Caco-2 (cell line): ENCODE measurements at places on chromosomes 1 and 21. TPM values are rescaled to one million over a fixed set of nuclear protein-coding genes. Genes with fewer than 3 reads are reported as not detected.
A peak's percentile ranks its signal among the peaks of the same experiment; 100 is the strongest.

DNA sequence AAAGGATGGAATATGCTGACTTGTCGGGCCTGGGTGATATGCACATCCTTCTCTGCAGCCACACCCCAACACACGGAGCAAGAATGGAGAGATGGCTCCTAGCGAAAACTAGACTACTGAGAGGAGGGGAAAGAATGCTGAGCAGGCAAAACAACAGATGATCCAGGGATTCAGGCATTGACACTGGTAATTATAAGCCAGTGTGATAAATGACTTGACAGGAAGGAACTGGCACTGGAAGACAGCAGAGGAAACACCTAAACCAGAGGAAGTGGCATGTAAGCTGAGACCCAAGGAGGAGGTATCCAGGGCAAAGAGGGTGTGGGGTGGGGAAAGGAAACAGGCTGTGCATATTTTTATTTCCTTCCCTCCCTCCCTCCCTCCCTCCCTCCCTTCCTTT is 31.7 kb upstream of the KHDRBS1 start:
- H3K27ac ChIP-seq = no peak overlapping the region
- H3K4me1 ChIP-seq = no peaks in the 10 kb centered on the region
- no peak overlapping the region for H3K4me3 ChIP-seq
- no peak for DNase-seq

DNA sequence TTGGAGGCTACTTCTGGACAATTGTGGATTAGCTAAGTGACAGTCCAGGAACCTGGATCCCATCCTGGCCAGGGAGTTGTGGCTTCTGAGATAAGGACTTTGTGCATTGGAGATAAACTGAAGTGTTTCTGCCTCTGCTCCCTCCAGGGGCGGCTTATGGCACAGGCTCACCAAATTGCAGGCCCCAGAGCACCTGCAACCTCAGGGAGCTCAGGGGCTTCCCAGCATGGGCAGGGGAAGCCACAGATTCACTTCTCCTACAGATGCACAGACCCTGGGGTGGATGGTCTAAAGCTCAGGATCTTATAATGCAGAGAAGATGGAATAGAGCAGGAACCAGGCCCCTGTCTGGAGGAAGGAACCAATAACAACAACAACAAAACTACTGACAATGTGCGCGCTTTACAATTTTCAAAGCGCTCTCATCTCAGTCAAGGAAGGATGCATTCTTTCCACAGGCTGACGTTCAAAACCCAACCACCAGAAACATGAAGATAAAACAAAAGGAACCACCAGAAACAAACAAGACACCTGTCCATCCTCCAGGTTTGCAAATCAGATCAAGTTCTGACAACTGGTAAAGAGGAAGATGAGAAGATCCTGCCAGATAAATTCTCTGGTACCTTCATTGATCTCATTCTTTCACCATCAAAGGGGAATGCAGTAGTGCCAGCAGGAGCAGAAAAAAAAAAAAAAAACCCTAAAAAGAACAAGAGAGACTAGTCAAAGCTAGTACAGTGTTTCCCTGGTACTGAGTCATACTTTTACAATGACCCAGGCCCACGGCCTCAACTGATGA is 121.0 kb upstream of the IRF2BP2 start:
- peaks cover 42% of the 10 kb centered on the region for H3K4me1 ChIP-seq
- no peaks in the 10 kb centered on the region for H3K36me3 ChIP-seq
- H3K27ac ChIP-seq = peak overlapping the region; percentile 43

- H3K27me3 ChIP-seq = no peaks in the 10 kb centered on the region
- DNase-seq = no peak
- no peak overlapping the region for H3K4me3 ChIP-seq
- no peaks in the 10 kb centered on the region for H3K36me3 ChIP-seq
Measured at GRCh38 chr1:230808281-230808872, 59.9 kb downstream of the C1orf198 start.

GRCh38 chr21:36149788-36150711 is 6.6 kb upstream of the DOP1B start:
- H3K36me3 ChIP-seq = no peaks in the 10 kb centered on the region
- H3K4me3 ChIP-seq = no peak overlapping the region
- H3K4me1 ChIP-seq = peaks cover under 1% of the 10 kb centered on the region
- DNase-seq = no peak

DNA sequence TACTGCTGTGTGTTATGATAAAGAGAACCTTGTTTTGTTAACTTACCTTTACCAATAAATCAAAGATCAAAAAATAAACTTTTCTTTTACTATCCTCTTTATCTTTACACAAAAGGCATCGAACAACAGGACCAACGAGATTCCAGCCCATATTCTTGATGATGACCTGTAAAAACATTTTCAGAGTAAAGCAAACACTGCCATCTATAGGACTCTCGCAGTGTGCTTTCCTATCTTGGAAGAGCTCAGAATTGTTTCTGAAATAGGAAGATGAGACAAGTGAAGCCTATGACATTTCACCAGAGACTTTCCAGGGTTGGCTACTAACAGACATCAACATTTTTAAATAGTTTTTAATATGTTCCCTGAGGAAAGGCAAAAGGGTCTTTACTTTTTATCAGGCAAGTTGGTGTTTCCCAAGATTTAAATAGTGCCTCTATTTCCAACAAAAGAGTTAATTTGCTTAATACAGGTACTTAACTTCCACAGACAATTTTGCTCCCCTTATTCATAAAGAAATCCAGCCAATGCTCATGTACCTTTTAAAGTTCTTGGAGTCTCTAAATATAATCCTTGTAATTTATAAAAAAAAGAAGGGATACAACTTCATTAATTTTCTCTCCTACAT is 7.3 kb downstream of the GLMN start:
- no peaks in the 10 kb centered on the region for H3K27me3 ChIP-seq
- DNase-seq = no peak
- no peak overlapping the region for H3K27ac ChIP-seq
- no peaks in the 10 kb centered on the region for H3K36me3 ChIP-seq
- H3K4me1 ChIP-seq = 0 out of 2 replicates have a peak, but pooled peaks cover 5% of the 10 kb centered on the region
- no peak overlapping the region for H3K4me3 ChIP-seq

DNA sequence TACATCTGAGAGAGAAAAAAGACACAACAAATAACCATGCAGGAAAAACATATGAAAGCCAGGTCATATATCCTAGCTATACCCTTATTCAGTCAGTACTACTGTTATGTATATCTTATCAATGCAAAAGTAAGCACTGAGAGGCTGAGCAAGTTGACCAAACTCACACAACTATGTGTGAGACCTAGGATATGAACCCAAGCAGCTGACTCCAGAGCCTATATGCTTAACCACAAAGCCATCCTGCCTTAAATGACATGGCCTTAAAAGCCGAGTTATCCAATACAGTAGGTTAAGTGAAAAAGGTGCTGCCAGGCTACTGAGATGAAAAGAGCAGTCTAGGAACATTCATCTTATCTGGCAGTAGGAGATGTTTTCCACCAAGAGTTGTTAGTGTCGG is 151.6 kb downstream of the RERE start:
- no peak for DNase-seq
- H3K4me1 ChIP-seq = peaks cover 35% of the 10 kb centered on the region
- no peak overlapping the region for H3K27ac ChIP-seq
- no peak overlapping the region for H3K4me3 ChIP-seq

- H3K27ac ChIP-seq = peak overlapping the region; percentile 52
- H3K4me3 ChIP-seq = no peak overlapping the region
- H3K36me3 ChIP-seq = no peaks in the 10 kb centered on the region
- H3K4me1 ChIP-seq = peaks cover 25% of the 10 kb centered on the region
Measured at GRCh38 chr1:157163273-157164127, 25.3 kb upstream of the ETV3 start.

The TMEM125 gene
- 22.8 and 25.9 TPM in 2 replicates for total RNA-seq

The FHAD1 gene
- 0.18 TPM in 1 of 2 replicates, not detected in the other for total RNA-seq

- no peak overlapping the region for H3K27ac ChIP-seq
- no peaks in the 10 kb centered on the region for H3K36me3 ChIP-seq
- DNase-seq = no peak
- no peak overlapping the region for H3K4me3 ChIP-seq
- 0 out of 2 replicates have a peak, but pooled peaks cover 3% of the 10 kb centered on the region for H3K4me1 ChIP-seq
- no peaks in the 10 kb centered on the region for H3K27me3 ChIP-seq
Measured at GRCh38 chr21:19320291-19320690, 916.7 kb upstream of the TMPRSS15 start.

The SLC22A15 gene
- total RNA-seq = 0.16 and 0.28 TPM in 2 replicates

GRCh38 chr1:202187041-202187671 is 6.4 kb upstream of the LGR6 start:
- no peak overlapping the region for H3K4me3 ChIP-seq
- no peak overlapping the region for H3K27ac ChIP-seq
- H3K27me3 ChIP-seq = no peaks in the 10 kb centered on the region
- H3K4me1 ChIP-seq = peaks cover 13% of the 10 kb centered on the region
- no peaks in the 10 kb centered on the region for H3K36me3 ChIP-seq

DNA sequence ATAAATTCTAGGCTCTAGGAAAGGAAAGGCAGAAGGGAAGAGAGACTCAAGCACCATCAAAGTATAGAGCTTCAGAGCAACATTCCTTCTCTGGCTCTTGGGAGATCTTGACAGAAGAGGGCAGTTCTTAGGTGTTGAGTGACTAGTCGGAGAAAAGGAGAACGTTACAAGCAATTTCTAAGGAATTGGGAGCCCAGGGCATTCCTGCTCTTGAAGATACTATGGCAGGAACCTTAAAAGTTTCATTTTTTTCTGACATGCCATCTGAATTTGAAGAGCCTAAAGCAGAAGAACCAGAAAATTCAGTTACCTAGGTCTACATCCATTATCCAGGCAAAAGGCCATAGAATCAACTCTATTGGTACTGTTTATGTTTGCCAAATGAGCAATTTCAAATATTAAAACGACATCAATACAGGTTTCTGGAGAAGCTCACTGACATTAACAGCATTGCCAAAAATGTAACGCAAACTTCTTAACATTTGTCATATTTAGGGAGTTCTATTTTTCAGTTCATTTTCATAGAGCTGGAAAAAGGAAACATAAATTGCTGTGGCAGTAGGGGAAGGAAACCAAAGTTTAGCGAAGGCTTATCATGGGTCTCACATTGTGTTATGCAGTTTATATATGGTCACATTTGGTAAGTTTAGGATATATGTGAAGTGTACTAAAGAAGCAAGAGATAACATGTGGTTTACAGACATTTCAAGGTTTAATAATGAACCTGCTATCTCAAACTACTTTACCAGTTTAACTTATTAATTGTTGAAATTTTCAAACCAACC is 210.1 kb upstream of the NRIP1 start:
- no peaks in the 10 kb centered on the region; the same call in 1 of the 2 replicates for H3K4me1 ChIP-seq
- H3K4me3 ChIP-seq = no peak overlapping the region
- no peaks in the 10 kb centered on the region for H3K27me3 ChIP-seq
- no peaks in the 10 kb centered on the region for H3K36me3 ChIP-seq
- H3K27ac ChIP-seq = no peak overlapping the region
- no peak for DNase-seq

The VASH2 gene
- total RNA-seq = 2.9 and 3.2 TPM in 2 replicates

GRCh38 chr1:211511947-211512346 is 20.0 kb upstream of the RD3 start:
- no peak overlapping the region for H3K4me3 ChIP-seq
- H3K4me1 ChIP-seq = peaks cover 30% of the 10 kb centered on the region
- no peak for DNase-seq
- H3K36me3 ChIP-seq = no peaks in the 10 kb centered on the region
- no peak overlapping the region for H3K27ac ChIP-seq

DNA sequence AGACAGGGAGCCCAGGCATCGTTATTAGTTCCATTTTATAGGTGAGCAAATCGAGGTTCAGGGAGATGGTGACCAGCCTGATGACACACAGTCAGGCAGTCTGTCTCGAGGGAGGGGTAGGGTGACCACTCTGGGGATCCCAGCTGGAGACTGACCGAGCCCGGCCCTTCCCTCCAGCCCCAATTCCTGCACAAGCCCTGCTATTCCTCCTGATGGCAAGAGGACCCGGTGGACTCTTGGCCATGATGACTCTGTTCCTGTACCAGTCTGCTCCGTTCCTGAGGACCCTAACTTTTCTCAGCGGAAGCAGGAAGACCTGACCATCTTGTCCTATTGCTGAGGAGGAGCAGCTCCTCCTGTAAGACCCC is 391 bp downstream of the AGT start:
- H3K27ac ChIP-seq = peak overlapping the region; percentile 73
- peak overlapping the region; percentile 32 for H3K4me3 ChIP-seq
- peaks cover 3% of the 10 kb centered on the region for H3K36me3 ChIP-seq
- H3K4me1 ChIP-seq = peaks cover 44% of the 10 kb centered on the region

The UTS2 gene
- 10.8 and 15.0 TPM in 2 replicates for total RNA-seq

The TNFRSF8 gene
- total RNA-seq = not detected in 2 replicates

DNA sequence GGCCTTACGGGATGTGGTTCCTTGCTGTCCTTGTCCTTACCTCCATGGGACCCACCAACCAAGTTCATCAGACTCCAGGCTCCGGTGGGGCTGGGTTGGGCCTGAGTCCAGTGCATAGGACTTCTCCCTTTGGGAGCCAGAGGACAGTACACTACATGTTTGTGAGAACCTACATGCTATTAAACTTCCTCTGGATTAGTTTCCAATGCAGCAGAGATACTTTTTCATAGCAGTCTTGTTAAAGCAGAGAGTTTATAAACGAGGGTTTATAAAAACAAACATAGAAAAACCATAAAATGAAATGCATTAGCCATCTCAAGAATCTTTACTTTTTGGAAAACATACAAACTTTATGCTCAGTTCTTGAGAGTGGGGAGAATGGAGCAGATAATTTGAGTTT is 33.4 kb downstream of the INKA2 start:
- no peak overlapping the region for H3K4me3 ChIP-seq
- no peaks in the 10 kb centered on the region for H3K36me3 ChIP-seq
- no peaks in the 10 kb centered on the region for H3K27me3 ChIP-seq
- H3K27ac ChIP-seq = no peak overlapping the region
- DNase-seq = no peak

DNA sequence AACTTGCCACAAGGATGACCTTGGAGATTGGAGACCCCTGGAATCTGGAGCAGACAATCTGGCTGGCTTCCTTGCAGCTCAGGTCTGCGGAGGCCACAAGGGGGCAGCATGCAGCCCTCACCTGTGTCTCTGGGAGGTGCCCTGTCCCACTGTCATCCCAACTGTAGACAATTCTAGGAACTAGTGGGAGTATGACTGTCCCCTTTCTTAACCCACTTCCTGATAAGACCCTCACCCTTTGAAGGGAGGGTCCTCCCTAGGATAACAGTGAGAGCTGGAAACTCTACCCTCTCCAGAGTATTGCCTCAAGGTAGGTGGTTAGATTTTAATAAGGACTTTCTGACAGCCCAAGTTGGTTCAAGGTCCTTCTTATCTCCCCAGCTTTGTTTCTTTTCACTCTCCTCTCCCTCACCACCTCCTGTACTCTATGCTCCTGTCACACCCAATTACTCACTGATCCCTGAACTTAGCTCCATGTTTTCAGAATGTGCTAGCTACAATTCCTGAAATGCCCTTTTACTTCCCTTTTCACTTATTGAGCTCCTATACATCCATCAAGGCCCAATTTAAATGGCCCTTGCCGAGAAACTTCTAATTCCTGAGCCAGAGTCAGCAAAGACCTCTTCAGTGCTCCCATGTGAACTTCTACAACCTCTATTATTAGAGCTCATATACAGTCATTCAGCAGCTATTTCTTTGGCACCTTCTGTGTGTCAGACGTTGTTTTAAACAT is 9.2 kb upstream of the KCNQ4 start:
- no peaks in the 10 kb centered on the region for H3K27me3 ChIP-seq
- peak; percentile 74 for DNase-seq
- H3K36me3 ChIP-seq = no peaks in the 10 kb centered on the region; the same call in 1 of the 2 replicates
- H3K4me1 ChIP-seq = no peaks in the 10 kb centered on the region
- H3K4me3 ChIP-seq = no peak overlapping the region

- H3K27ac ChIP-seq = no peak overlapping the region
- H3K27me3 ChIP-seq = no peaks in the 10 kb centered on the region
- H3K4me3 ChIP-seq = no peak overlapping the region
Measured at GRCh38 chr1:19582318-19582717, 61.8 kb upstream of the NBL1 start.

The MTARC1 gene
- 88.7 and 93.0 TPM in 2 replicates for total RNA-seq

GRCh38 chr1:108847494-108847893 is 9.4 kb downstream of the AKNAD1 start:
- H3K4me1 ChIP-seq = no peaks in the 10 kb centered on the region
- H3K27me3 ChIP-seq = no peaks in the 10 kb centered on the region
- no peak overlapping the region for H3K27ac ChIP-seq
- no peaks in the 10 kb centered on the region for H3K36me3 ChIP-seq
- no peak for DNase-seq
